ENCODE measurements at places on chromosomes 1 and 21.

- no peak for DNase-seq
Observed at GRCh38 chr1:246726881-246727280, 2.7 kb downstream of the SCCPDH start.

DNA sequence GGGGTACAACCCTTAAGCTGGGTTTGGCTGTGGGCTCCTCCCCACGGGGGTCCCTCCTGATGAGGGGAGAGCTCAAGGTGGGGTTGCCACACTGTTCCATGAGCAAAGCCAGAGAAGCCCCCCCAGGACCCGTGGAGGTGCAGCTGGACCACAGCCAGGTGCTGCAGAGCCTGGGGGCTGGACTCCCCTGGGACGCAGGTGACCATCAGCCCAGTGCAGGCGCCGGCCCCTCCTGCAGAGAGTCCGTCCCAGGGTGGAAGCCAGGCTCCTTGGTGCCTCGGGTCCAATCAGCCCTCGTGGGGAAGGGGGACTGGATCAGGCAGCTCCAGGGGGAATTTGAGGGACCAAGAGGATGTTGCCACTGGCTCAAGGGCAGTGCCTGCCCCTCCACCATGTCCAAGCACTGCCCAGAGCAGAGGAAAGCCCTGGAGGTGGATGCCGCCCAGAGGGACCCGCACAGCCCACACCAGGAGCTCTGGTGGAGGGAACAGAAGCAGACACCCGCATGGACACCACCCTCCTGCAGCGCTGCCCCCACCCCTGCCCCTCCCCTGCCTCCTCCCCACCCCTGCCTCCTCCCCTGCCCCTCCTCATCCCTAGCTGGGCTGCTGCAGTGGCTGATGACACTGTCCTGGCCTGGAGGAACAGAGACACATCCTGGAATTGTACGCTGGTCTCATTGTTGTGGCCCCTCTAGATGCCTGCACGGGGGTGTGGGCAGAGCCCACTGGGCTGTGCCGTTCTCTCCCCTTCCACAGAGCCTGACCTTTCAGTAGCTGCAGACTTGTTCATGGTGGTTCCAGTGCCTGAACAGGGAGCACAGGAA, 30.8 kb upstream of the COL18A1 start:
- DNase-seq = no peak

DNA sequence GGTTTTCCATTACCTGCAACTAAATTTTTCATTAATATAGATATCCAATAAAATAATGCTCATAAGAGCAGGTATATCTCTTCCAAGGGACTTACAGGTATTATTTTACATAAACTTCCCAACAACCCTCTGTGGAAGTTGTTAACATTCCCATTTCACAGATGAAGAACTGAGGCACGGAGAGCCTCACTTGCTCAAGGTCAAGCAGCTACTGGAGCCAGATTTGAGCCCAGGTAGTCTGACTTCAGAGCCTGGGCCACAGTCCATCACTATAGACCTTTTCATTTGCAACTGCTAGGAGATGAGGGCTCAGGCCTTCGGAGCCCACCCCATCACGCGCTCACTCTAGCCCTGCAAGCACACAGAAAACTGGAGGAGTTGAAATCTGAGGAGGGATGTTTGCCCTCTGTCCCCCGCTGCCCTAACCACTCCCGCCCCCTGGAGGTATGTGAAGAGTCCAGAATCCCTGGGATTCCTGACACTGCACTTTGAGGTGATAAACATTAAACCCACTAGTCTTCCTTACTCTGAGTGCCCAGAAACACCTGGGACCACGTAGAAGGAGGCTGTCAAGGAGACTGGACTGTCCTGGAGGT, 11.7 kb upstream of the ALPL start:
- no peak for DNase-seq

DNA sequence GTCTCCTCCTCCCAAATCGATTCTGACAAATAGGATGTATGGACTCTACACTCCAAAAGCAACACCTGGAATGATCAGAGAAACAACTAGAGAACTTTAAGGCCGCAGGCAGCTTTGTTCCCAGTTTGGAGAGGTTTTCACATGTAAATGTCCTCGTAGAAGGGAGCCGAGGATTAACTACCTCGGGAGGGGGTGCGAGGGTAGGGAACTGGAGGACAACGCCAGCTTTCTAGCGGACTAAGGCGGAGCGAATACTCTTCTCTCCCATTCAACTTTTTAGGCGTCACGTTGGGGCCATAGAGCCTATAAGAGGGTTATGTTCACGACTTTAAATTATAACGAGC, 1.2 kb downstream of the SCAF4 start:
- no peak for DNase-seq

DNA sequence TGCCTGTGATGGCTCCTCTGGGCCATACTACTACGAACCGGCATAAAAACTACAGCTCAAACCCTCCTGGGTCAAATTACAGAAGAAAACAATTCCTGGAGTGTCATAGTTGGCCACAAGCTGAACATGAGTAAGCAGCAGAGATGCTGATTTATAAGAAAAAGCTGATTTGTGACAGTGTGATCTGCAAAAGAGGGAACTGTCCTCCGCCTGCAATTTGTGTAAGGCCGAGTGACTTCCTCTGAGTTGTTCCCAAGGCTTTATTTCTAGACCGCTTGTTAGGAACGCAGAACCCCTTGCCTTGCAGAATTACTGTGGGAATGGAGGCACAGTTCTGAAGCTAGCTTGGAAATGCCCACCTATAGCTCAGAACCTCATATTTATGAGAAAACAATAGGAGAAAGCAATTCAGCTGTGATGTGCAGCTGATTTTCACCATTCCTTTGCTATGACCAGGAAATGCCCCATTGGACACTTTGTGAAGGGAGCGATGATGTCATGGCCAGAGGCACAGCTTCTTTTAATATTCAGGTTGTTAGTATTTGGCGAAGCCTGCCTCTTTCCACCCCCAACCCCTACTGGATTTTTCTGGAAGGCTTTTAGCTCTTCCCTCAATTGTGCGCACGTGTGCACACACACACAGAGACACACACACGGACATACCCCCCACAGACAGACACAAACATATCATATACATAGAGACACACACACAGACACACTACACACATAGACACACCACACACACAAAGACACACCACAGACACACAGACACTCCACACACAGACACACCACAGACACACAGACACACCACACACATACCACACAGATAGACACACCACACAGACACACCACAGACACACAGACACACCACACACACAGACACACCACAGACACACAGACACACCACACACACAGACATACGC, 47.6 kb downstream of the IER5 start:
- DNase-seq = peak; percentile 65

GRCh38 chr1:73366734-73367413, 831.1 kb downstream of the LRRIQ3 start:
- no peak for DNase-seq

DNA sequence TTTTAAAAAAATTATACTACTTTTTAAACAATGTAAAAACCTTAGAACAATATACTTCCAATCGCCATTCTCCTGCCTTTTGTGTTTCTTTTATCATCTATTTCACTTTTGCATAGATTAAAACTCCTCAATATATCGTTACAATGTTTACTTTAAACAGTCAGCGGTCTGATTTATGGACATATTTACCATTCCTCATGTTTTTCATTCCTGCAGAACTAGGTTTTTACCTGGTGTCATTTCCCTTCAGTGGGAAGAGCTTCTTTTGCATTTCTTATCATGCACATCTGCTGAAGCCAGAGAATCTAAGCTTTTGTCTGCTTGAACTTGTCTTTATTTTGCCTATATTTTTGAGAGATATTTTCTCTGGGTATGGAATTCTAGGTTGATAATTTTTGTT, 277.4 kb upstream of the PLXNA2 start:
- DNase-seq = no peak

GRCh38 chr1:93605812-93606512, 75.7 kb downstream of the BCAR3 start:
- no peak for DNase-seq

- no peak for DNase-seq
Observed at GRCh38 chr1:25642574-25643108, 26.1 kb downstream of the MAN1C1 start.

GRCh38 chr1:222909586-222909985, 94.7 kb downstream of the DISP1 start:
- DNase-seq = no peak

DNA sequence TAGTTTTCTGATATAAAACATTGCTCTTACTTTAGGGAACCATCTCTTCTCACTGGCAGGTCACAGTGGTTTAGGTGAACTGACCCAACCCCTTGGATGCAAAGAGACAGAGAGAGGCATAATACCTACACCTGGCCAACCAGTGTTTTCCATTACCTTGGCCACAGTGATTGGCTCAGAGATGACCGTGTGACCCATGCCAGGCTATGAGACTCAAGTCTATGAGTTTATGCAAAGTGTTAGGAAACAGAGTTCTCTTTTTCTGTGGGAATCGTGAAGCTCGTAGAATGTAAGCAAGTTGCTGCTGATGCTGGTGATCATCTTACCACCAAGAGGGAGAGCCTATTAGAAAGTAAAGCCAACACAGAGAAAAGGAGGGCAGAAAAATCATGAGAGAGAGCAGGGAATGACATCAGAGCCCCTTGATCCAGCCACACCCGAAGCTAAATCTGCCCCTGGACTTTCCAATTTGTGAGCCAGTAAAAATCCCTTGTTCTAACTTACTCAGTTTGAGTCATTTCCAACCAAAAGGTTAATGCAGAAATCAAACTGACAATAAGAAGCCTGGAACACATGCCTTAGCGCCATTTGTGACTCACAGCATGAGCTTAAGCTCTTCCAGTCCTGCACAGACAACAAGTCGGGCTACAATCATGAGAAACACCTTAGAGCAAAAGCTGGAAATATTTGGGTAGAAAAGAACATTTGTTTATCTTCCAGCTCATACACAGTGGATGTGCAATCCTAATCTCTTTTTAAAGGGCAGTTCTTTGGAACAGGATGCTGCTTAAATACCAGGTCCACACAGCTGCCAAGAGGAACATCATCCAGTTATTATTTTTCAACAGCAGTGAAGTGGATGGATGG, 81.3 kb upstream of the KAZN start:
- peak; percentile 14 for DNase-seq

- no peak for DNase-seq
Observed at GRCh38 chr1:75131565-75132241, 2.5 kb upstream of the LHX8 start.

- no peak for DNase-seq
Observed at GRCh38 chr1:15160626-15161025, 7.1 kb downstream of the TMEM51 start.

- DNase-seq = no peak
Observed at GRCh38 chr1:176216031-176216430, 8.9 kb upstream of the COP1 start.

DNA sequence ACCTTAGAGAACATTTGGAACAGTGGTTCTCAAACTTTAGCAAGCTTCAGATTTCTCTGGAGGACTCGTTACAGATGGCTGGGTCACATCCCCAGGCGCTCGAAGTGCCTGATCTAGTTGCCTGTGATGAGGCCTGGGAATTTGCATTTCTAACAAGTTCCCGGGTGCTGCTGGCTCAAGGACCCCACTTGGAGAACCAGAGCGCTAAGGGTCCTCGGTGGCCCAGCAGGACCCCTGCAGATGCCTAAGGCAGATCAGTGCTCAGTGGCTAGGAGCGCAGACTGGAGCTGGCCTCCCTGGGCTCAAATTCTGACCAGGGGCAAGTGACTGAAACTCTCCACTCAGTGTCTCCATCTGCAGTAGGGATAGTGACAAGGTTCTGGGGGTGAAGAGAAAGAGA, 208.2 kb downstream of the DYRK1A start:
- DNase-seq = no peak

DNA sequence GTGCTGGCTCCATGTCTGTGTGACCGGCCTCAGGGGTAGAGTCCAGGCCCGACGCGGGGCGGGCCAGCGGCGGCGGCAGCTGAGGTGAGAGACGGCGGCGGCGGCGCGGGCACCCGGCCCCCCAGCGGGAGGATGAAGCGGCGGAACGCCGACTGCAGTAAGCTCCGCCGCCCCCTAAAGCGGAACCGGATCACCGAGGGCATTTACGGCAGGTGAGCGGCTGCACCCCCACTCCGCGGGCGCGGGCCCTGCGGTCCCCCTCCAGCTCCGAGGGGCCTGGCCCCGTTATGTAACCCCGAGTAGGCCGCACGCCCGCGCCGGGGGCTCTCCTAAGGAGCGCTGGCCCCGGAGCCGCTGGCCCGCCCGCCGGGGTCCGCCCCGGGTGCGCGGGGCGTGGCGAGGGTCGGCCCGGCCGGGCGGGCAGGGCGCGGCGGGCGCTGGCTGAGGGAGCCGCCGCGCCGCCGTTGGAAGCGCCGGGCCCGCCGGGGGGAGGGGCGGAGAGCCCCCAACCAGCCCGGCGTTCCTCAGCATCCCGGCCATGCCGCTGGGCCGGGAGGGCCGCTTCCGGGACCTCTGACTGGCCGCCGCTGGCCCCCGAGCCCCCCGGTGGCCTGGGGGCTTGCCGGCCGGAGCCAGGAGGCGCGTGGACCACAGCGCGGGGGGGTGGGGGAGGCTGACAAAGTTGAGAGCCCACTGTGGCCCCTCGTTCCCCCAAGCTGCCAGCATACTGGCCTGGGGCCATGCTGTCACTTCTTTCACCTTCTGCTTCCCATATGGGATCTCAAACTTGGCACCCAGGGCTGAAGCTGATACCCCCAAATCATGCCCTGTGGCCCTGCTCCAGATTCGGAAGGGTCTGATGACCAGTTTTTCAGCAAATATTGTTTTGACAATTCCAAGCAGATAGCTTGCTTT, 527 bp downstream of the MACO1 start:
- DNase-seq = no peak

- DNase-seq = no peak
Observed at GRCh38 chr1:153679337-153680119, 1.0 kb downstream of the NPR1 start.

GRCh38 chr1:246728311-246728710, 4.1 kb downstream of the SCCPDH start:
- DNase-seq = no peak

DNA sequence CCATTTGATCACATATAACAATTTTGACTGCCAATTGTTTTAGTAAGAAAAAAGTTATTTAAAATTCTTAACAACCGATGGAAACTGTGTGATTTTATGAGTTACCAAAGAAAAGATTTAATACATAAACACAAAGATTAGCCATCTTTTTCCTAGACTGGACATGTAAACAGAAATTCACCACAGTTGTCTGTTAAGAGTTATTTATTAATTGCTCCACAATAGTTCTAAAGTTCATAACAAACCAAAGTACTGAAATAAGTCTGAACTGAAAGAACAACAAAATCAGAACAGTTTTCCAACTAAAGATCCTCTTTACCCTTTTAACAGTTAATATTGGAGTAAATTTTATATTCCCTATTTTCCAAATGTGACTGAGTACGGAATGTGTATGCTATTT, 8.6 kb downstream of the ZNF281 start:
- DNase-seq = no peak
